Spleen (tissue), 13 donors: ENCODE measurements at places on chromosomes 6 and 20. TPM values are rescaled to one million over a fixed set of nuclear protein-coding genes. Genes with fewer than 3 reads are reported as not detected.

The CST1 gene
- total RNA-seq: not detected

The CAP2 gene
- 1.5 TPM for total RNA-seq

The TNFRSF21 gene
- total RNA-seq: 36.0 TPM

The CRYBG1 gene
- total RNA-seq: 39.1 TPM

The COL11A2 gene
- total RNA-seq: 0.79 TPM

The SOBP gene
- 5.7 TPM for total RNA-seq

The SYNJ2 gene
- total RNA-seq: 34.0 TPM

The IL17A gene
- not detected for total RNA-seq
